ENCODE measurements at places on chromosomes 6 and 20.

DNA sequence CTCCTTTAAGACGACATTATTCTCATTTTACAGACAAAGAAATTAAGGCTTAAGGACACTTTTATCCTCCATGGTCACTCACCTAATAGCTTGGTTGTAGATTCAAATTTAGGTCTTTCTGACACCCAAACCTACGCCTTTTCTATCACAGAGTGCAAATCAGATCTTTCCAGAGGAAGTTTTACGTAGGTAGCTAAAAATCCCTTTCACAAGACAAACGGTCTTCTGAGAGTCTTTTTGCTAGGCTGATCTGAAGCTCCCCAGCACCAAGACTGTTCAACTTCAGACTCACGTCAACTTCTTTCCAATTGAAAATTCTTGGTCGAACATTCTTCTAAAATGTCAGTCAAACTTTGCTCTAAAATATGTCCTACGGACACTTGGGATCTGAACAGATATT is 46.5 kb downstream of the BLOC1S5 start:
- no peak for DNase-seq

DNA sequence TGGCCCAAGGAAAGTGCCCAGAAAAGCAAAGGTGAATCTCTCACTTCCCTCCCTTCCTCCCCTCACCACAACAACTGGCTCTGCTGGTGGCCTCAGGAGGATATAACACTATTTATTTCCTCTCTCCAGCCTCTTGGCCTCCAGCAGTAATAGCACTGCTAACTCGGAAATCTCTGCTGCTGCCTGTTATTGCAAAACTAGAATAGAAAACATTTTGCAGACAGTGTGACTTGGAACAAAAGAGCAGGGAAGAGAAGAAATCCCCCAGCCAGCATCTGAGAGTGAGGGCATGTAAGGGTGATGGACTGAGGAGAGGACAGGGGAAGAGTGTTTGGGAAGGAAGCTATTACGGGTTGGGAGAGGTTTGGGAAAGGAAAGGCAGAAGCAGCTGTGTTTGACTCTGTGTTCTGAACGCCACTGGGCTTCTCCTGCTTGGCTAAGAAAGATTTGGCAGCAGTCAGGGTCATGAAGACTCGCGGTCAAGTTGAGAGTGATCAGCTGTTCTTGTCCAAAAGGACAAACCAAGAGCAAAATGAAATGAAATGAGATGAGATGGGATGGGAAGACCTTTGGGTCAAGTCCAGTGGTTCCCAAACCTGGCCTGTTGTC is 81.0 kb upstream of the SNX9 start:
- no peak for DNase-seq

GRCh38 chr6:17278289-17279063 is 2.7 kb upstream of the RBM24 start:
- peak; percentile 76 for DNase-seq

DNA sequence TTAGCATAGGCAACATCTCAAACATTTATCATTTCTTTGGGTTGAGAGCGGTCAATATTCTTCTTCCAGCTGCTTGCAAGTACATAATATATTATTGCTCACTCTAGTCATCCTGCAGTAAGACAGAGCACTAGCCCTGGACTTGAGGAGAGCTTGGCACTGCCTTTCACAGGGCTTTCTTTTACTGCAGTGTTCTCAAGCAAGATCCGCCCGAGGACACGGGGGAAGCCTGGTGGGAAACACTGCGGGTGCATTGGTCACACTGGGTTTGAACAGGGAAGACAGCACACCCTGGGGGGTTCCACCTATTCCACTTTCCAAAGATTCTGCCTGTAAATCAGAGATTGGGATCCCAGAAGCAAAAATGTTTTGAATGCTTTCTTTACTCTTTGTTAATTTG is 48.2 kb upstream of the QKI start:
- no peak for DNase-seq

- no peak for DNase-seq
These were observed 157.4 kb upstream of the TNFAIP3 start for GRCh38 chr6:137709424-137710236.

- DNase-seq: no peak
These were observed 217.3 kb downstream of the ARID1B start for GRCh38 chr6:156994215-156995076.

GRCh38 chr6:37272834-37273566 is 15.1 kb upstream of the TMEM217 start:
- DNase-seq: no peak

DNA sequence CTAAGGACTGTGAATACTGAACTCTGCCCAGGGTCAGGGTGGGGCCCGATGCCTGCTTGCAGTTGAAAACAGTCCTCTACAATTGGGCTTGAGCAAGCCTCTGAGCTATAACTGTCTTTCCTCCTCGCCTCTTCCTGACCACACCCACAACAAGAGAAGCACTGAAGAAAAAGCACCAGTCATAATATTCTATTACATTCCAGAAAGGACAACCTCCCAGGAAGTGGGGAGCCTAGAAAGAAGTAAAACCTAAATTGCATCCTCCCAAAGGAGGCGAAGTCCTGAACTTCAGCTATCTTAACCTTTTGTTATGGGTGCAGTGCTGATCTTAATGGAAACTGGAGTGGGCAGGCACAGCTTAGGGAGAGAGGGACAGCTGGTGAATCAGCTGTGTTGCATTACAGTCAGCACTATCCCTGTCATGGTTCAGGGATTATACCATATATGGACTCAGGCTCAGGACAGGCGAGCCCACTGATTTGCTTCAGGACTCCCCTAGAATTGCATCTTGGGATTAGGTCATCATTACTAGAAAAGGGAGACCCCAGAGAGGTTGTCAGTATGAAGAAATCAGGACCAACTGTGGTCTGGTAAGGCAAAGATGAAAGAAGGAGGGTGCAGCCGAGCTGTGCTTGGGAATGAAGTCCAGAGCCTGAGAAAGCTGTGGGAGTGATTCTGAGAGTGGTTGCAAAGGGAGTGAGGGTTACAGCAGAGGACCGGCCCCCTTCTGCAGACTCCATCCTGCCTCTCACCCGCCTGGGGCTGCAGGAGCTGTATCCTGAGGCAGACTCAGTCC is 18.3 kb upstream of the TRAM2 start:
- peak; percentile 81 for DNase-seq

DNA sequence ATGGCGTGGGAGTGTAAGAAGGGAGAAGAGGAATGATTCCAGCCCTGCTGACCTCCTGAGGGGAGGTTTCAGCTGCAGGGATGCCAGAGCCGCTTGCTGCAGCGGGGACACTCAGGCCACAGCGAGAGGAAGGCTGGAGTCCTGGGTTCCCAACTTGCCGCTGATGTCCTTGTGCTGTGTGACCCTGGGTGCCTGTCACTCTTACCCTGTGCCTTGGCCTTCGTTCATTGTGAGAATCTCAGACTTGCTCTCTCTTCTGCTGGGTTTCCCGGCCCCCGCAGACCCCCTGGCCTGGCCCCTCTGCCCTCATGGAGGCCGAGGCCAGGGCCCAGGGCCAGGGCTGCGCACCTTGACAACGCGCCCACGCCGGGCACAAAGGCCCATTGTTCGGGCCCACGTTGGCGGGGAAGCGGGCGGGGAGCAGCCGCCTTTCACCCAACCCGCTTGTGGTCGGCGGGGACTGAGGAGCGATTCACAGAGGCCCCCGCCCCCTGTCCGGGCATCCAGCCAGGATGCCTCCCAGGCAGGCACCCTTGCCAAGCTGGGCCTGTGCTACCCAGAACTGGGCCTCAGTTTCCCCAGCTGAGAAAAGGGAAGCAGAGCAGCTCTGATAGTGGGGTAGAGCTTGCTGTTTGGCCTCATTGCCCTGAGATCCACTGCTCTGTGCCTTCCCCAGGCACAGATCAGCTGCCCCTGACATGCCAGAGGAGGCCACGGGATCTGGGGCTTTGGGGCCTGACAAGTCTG is 52.4 kb downstream of the CEBPB start:
- DNase-seq: peak; percentile 56

- DNase-seq: no peak
These were observed 11.6 kb downstream of the RNASET2 start for GRCh38 chr6:166944666-166945256.

- DNase-seq: no peak
These were observed 8.1 kb upstream of the ZC3H12D start for GRCh38 chr6:149492798-149493343.

DNA sequence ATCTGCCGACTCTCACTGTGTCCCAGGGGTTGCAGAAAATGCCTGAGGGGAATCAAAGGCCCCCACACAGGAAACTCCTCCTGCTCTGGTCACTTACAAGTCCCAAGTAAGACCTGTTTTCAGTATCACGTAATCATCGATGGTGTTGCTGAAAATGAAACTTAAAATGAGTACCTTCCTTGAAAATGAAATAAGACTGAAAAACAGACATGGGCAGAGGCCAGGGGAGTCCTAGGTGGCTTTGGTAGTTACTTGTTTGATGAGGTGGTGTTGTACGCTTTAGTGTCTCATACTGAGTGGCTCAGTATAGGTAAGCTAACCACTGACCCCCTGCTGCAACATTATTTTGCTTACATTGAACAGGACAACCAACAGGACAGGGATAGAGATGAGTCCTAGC is 43.0 kb upstream of the SYNCRIP start:
- DNase-seq: no peak

- no peak for DNase-seq
These were observed 40.1 kb downstream of the SLC24A3 start for GRCh38 chr20:19252451-19253120.

- no peak for DNase-seq
These were observed 227.1 kb downstream of the NFATC2 start for GRCh38 chr20:51315390-51315789.

GRCh38 chr20:5570452-5570851 is 179.7 kb upstream of the SHLD1 start:
- no peak for DNase-seq

GRCh38 chr6:56689114-56689513 is 46.4 kb upstream of the DST start:
- DNase-seq: no peak

DNA sequence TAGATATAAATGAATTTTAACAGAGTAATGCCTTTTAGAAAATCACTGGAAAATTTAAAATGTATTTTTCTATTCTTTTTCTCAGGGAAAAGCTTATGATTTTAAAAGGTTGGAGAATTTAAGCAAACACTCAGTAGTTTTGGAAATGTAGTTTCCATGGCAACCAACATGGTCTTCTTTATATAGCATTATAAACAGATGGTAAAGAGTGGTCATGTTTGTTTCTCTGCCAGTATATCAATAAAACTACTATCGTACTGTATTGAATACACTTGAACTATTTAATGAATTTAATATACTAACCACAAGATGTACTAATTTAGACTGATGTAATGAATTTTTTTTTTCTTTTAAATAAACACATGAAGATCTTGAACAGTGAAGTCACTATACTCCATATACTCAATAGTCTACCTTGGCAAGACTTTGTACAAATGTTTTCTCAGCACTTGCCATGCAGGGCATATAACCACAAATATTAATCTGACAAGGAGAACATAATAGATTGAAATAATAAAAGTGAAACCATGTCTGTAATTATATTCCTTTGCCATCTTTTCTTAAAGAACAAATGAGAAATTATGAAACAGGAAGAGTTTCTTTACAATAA is 105.5 kb downstream of the PDSS2 start:
- no peak for DNase-seq

- DNase-seq: no peak
These were observed 94.2 kb upstream of the MYL9 start for GRCh38 chr20:36447101-36447500.

DNA sequence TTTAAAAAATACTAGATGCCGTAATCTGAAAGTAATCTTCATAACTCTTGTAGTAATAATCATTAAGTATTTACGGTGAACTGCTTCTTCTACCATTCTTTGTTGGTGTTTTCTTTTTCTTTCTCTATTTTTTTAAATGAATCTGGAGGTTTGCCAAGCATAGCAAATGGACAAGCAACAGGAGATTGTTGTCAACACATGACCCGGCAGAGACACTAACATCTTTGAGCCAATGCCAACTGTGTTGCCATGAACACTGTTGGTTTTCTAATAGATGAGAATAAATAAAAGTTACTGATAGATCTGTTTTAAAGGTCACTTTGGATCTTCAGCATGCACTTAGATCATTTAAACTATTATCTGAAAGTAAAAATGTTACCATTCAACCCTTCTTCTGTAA is 523.6 kb upstream of the EYS start:
- no peak for DNase-seq

DNA sequence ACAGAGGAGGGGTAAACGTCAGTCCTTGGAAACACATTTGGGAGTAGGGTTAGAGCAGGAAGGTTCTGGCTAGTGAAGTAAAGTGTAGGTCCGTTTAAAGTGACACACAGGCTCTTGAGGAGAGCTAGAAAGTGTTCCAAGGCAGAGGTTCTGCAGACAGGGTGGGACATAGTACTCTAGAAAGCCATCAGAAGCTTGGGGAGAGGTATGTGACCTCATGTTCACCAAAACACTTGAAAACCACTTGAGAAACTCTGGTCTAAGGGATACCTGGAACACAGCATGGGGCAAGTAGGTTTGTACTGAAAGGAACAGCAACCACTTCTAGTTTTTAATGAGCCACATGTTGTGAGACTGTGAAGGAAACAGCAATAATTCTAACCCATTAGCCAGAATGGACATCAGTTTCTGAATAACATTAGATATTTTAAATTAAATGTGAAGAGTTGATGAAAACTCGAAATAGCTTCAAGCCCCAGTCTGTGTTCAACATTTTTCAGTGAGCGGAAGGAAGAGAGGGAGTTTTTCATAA is 49.0 kb downstream of the SOBP start:
- DNase-seq: no peak

DNA sequence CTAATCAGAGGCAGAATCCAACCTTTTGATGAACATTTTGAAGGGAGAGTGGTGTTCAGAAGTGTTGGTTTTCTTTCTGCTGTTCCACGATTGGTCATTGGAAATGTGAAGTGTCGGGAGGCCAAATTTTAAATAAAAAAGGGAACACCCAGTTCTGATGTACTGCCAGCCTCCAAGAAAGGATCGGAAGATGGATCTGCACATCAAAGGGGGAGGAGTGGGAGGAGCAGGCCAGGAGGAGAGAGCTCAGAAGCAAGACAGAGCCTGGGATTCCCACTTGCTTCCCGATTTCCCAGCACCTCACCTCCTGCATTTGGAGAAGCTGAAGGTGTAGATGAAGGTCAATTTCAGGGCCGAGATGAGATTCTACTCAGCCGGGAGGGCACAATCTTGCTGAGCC is 55.9 kb upstream of the NAA20 start:
- no peak for DNase-seq

DNA sequence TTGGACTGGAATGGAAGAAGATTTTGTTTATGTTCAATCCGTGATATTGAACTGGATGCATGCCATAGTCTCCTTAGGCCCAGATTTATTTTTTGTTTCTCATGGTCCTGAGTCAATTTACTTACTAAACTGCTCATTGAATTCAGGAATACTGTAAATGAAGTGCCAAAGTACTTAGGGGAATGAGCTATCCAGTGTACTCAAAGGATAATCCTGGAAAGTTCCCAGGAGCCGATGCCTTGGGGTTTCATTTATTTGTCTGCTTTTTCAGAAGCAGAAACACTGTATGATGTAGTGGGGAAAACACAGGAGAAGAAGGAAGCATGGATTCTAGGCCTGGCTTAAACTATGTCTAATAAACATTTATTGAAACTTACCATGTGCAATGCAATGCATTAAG is 56.1 kb upstream of the THEMIS start:
- no peak for DNase-seq

GRCh38 chr20:48538058-48538825 is 289.6 kb downstream of the PREX1 start:
- peak; percentile 94 for DNase-seq

Measured in A172 (cell line).